ENCODE measurements at places on chromosomes 4 and X.
A peak's percentile ranks its signal among the peaks of the same experiment; 100 is the strongest.

- no peak for DNase-seq
These were observed 19.4 kb upstream of the SEL1L3 start for GRCh38 chr4:25882226-25882625.

- DNase-seq = no peak
These were observed 53.3 kb downstream of the CAMK2D start for GRCh38 chr4:113708250-113708649.

DNA sequence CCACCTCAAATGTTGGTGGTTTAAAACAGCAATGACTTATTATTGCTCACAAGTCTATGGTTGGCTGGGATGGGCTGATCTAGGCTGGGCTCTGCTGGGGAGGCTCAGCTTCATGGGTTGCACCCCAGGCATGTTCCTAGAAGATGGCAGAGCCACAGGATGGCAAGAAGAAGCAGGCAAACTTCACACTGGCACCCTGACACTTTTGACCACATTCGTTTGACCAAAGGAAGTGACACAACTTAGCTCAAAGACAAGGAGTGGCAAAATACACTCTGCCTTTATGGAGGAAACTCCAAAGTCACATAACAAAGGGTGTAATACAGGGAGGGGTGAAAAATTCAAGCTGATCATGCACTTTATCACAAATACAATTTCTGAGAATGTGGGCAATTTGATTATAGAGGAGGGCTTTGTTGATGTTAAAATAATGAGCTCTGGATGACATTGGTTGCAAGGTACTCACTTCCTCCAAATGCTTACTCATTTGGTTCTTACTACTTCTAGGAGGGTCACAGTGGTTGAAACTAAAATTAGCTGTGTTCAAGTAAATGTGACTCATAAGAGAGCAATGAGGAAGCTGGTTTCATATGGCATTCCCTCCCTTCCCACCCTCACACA lies 249.2 kb upstream of the RPS6KA3 start:
- peak; percentile 67 for DNase-seq

DNA sequence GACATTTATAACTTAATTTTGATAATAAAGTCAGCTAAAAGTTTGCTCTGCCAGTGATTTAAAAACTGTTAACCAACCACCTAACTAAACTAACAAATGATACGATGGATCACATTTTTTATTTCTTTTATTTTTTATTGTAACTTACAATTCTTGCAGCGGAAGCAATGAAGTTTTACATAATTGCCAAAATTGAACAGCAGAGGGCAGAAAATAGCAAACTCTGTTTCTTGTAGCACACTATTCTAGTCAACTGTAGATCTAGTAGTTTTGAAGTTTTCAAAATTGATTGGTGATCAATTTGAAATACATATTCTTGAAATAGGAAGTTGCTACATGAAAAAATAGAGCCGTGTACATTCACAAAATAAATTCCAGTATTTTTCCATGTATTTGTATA lies 2.8 kb upstream of the GRIA2 start:
- DNase-seq = no peak

DNA sequence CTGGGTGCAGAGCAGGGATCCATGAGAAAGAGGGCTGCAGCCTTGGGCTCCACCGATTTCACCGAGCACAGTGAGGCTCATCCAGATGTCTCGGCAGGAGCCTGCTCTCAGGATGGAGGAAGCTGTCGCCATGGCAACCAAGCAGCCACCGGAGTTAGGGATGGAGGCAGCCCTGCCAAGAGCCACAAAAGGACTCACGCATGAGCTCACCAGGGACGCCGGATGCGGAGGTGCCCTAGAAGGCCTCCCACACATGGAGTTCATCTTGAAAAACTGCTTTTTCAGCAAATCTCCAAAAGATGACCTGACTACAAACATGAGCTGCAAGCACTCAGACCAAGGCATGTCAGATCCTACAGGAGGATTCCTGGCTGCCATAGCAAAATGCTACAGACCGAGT lies 90.7 kb downstream of the WFS1 start:
- no peak for DNase-seq

DNA sequence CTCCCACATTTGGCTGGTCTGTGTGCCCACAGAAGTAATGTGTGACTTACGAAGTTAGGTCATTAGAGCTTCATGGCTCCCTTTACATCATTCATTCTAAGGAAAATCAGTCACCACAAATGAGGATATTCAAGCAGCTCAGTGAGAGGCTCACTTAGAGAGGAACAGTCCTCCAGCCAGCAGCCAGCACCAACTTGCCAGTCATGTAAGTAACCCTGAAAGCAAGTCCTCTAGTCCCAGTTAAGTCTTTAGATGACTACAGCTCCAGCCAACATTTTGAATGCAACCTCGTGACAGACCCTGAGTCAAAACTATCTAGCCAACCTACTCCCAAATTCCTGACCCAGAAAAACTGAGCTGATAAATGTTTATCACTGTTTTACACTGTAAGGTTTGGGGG lies 71.3 kb downstream of the LRBA start:
- no peak for DNase-seq

GRCh38 chr4:177667687-177668086 lies 225.4 kb upstream of the AGA start:
- DNase-seq = no peak

- DNase-seq = no peak
These were observed 332.9 kb upstream of the CPEB2 start for GRCh38 chr4:14669371-14669770.

GRCh38 chr4:166594326-166594946 lies 639.9 kb downstream of the SPOCK3 start:
- DNase-seq = peak; percentile 63

GRCh38 chrX:149467461-149467860 lies 37.6 kb downstream of the IDS start:
- DNase-seq = no peak

DNA sequence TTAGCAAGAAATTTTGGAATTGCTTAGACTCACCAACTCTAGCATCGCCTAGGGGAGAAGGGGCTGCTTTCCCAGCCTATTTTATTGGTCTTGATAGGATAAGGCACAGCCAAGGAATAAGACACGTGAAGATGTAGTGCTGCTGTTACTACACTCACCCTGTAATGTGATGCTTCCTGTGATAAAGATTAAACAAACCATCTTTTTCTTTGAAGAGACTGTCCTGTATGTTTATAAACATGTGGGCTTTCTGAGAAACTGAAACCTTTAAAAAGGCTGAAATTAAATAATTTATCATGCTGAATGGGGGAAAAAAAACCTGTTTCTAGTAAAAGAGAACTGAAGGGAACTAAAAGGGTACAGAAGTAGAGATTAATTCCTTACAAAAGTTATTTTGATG lies 13.2 kb downstream of the TAPT1 start:
- DNase-seq = no peak

DNA sequence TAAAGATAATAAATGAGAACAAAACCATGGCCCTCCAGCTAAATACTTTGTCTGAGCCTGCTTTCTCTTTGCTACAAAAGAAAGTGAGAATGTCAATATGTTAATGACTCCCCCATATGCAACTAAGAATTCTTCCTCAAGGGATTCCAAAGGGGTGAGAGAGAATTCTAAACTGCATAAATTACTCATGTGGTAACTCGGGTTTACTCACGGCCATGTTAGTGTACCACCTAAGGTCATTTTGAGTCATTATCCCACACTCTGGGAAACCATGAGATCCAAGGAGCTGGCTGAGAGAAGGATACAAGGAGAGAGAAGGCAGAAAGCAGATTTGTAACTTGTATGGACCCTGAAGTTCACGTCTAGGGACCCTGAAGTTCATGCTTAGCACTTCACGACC lies 190.3 kb downstream of the DHX15 start:
- DNase-seq = no peak
